ENCODE measurements at places on chromosomes 12 and 14.

- DNase-seq = no peak
Measured at GRCh38 chr14:54600717-54601109, 33.8 kb downstream of the SAMD4A start.

DNA sequence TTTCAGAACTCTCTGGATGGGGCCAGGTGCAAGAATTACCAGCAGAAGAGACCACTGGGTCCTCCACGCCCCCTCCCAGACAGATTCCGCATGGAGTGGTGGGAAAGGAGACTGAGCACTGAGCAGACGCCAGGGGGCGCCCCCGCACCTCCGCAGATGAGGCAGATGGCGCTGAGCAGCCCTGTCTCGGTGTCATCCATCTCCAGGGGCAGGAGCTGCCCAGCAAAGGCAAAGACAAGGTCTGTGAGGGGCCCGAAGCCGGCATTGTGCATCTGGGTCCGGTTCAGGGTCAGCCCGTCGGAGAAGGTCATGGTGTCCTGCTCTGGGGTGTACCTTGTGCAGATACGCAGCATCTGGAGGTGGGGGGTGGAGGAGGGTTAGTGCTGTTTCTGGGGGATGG is 6.3 kb upstream of the ITGB7 start:
- DNase-seq = peak; percentile 85

DNA sequence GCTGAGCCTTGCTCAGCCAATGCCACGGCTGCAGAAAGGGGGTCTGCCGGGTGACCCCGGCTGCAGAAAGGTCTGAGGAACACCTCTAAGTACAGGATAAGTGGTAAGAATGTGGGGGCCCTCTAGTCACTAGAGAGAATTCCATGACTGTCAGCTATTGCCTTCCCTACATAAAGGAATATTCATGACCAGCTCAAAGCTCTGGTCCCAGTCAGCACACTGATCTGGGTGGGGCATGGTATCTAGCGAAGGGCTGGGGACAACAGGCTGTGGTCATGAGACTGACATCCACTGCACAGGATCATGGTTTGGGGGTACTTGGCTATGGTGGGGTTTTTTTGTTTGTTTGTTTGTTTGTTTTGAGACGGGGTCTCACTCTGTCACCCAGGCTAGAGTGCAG is 42.1 kb downstream of the DCAF4 start:
- no peak for DNase-seq

- DNase-seq = no peak
Measured at GRCh38 chr12:108312693-108313189, 26.4 kb downstream of the CMKLR1 start.

DNA sequence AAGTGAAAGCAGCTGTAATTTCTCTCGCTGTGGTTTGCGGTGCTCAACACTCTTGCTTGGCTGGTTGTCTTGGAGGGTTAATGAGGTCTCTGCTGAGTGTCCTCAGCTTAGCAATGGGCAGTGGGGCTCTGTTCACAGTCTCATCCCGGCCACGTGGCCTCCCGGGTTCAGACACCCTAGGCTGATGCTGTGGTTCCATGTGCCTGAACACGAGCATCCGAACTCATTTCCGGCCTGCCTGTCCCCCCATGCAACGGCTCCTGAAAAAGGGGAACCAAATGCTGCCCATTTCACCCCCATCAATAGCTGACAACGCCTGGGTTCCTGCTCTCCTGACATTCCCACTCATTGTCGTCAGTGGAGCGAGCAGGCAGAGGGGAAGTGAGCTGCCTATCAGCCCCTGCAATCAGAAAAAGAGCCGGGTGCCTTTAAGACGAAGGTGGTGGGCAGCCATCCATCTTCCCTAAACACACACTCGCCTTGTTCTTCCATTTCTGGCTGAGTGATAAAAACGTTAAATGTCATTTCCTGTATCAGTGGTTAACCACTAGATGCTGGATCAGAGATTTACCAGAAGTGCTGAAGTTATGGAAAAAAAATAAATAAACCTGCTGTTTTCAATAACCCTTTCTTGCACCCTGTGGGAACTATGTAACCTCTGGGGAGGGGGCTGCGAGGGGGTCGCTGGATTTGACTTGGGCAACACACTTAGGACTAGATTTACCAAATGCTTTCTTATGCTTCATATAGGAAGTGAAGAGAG is 60.3 kb upstream of the BCL2L14 start:
- peak; percentile 88 for DNase-seq

GRCh38 chr12:70724444-70724843 is 87.2 kb upstream of the PTPRB start:
- no peak for DNase-seq

Data from natural killer cell treated with Interleukin-12 subunit alpha and Interleukin-12 subunit beta and Interleukin-15 and Interleukin-18, amount 100 ng/mL, for 72 hours (primary cell).